GM13976 (cell line): ENCODE measurements at places on chromosomes 6 and 20.

DNA sequence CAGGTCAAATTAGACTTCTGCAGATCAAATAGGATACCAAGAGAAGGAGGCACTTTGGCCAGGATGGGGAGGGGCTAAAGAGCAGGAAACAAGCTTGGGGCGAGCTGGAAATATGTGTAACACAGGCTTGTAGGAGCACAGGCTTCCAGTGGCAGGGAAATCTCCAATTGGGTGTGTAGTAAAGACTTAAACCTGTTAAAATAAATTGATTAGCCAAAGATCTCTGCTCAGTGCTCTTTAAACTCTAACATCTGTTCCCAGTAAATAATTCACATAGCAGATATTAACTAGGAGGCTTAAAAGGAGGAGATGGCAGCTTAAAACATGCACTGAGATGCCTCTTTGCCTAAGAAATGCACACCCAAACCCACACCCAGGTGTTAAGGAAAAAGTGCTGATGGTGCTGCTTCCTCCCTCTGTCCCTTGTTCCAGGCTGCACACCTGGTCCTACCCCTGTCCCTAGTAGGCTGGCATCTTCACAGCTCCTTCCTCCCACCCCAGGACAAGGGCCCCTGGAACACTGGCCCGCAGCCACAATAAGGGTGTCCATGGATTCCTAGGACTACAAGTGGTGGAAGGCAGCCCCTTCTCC, 93.5 kb upstream of the MLN start:
- DNase-seq, result no peak

- DNase-seq, result peak; percentile 64
These were observed at the start of gene NKAPL for GRCh38 chr6:28258877-28259777. NKAPL (plus strand) TSS chr6:28259297; CDS start chr6:28259372, 75 bp downstream.

DNA sequence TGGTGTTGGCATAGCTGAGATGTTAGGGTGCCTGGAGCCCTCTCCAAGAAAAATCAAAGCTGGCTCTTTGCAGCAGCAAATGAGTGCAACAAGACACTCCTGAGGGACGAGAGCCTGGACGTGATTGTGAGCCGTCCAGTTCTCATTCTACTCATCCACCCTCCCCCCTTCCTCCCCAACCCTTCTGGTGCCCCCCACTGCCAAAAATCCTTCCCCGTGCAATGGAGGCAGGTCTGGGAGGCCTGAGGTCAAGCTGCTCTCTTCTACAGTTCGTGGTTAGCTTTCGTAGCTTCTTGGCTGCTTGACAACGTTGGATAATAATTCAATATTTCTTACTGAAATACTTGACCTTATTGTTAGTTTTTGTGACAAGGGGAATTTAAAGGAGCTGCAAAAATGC, 185.3 kb upstream of the SUPT3H start:
- DNase-seq, result no peak

DNA sequence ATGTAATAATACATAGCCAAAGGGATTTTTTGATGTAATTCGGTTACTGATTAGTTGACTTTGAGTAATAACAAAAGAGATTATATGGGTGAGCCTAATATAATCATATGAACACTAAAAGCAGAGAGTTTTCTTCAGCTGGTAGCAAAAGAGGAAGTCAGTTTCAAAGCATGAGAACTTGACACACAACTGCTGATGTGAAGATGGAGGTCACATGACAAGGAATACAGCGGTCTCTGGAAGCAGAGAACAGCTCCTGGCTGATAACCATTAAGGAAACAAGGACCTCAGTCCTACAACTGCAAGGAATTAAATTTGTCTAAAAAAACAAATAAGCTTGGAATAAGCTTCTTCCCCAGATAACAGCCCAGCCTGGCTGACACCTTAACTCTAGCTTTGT, 154.5 kb upstream of the PRND start:
- no peak for DNase-seq

GRCh38 chr6:4474810-4475209, 301.4 kb upstream of the CDYL start:
- no peak for DNase-seq

- no peak for DNase-seq
These were observed 406.2 kb upstream of the AGPAT4 start for GRCh38 chr6:161679980-161680538.

DNA sequence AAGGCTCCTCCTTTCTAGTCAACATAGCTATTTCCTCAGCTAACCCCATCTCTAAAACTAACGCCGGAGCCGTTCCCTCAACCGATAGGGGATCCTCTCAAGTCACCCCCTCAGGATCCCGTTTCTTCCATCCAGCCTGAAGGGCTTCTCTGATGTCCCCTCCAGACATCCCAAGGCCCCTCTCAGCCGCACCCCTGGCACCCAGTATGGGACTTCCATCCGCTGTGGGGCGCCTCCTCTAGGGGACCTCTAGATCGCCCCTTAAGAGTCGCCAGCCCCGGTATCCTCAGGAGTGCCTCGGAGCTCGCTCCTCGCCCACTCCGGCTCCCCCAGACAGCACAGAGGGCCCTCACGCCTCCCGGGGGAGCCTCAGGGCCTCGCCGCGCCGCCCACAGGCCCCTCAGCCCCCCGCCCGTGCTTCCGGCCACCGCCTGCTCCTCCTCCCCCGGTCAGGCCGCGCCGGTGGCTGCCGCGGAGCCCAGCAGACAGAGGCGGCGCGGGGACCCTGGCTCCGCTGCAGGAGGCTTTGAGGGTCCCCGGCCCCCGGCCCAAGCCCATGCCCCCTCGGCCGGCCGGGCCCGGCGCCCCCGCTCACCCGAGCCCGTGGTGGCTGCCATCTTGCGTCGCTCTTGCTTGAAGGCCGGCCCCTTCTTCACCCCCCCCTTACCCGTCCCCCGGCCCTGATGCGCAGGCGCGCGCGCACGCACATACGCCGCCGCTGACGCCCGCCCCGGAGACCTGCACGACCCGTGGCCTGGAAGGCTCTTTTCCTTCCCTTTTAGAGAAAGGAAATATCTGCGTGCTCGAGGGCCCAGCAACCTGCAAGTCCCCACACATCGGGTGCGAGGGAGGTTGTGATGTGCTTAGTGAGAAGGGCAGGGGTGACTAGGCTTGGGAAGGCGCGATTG, at the start of gene UBE2V1:
UBE2V1 (minus strand) TSS at position 639 of the 908 bp plus-strand sequence; CDS start at position 617, 22 bp downstream.
- DNase-seq, result peak; percentile 93

DNA sequence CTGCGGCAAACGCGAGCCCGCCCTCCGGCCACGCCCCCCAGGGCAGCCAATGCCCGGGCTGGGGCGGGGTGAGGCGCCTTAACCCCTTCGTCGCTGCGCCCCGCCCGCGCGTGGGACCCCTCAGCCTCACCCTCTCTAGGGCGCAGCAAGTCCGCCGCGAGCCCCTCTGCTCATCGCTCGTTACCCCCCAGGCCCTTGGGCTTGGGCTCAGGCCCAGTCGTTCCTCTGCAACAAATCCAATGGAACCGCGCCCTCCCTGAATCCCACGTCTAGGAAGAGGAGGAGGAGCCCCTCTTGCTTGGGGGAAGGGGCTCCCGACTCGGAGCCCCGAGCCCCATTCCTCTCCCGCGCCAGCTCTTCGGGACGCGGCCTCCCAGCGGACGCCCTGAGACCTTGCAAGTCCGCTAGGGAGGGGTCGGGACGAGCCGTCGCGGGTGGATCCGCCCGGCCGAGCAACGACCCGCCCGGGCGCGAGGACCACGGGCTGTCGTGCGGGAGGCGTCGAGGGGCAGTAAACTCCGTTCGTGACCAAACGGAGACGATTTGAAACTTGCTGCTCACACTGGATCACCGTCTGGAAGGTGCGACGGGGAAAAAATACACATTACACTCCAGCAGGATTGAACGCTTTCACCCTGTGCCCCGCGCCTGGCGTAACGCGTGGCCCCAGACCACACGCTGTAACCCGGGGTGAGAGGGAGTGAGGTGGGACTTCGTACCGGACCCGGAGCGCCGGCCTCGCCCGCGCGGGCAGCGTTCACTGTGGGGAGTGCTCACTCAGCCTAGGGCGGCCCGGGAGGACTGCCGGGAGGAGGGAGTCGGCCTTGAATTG, 477 bp upstream of the LZTS3 start:
- DNase-seq, result peak; percentile 98

DNA sequence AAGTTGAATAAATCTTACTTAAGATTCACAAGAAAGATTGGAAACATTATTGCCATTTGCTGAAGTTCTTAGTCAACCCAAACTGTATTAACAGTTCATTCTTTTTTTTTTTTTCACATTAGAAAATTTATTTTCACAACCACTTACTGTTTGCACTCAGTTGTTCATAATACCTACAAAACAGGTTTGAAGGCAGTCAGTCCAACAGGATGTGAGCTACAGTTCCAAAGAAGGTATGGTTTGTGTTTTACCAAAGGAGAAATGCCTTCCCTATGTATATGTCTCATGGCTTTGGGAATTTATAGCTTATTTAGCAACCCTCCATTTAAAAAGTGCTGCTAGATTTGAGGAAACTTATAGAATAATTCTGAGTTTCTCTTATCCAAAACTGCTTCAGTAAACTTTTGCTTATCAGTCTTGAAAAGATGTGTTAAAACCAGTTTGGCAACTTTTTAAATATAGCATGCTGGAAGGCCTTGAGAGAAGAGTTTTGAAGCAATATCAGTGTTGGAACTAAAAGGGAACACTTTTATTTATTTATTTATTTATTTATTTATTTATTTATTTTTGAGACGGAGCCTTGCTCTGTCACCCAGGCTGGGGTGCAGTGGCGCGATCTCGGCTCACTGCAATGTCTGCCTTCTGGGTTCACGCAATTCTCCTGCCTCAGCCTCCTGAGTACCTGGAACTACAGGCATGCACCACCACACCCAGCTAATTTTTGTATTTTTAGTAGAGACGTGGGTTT, 46.8 kb upstream of the RREB1 start:
- DNase-seq, result no peak

- no peak for DNase-seq
These were observed 7.4 kb downstream of the TNFAIP3 start for GRCh38 chr6:137874204-137875057.

- no peak for DNase-seq
These were observed 203.6 kb downstream of the GJA1 start for GRCh38 chr6:121639021-121639420.

- no peak for DNase-seq
These were observed 18.2 kb downstream of the WRNIP1 start for GRCh38 chr6:2783188-2783963.

GRCh38 chr20:48926821-48927220, 5.3 kb downstream of the ARFGEF2 start:
- DNase-seq, result no peak

DNA sequence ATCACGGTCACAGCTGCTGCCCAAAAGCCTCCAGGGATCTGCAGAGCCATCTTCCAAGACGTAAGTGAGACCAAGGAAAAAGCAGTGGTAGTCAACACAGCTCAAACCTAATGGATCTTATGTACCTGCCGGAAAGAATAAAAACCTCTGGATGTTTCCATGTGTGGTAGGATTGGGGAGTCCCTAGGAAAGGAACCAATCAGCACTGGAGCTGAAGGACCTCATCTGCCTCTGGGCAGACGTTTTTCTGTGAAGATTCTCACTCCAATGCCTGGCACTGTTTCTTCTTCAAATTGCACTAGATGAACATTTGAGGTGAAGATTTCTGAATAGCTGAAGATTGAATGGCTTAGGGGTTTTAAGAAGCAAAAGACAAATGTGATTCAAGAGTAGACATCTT, at the start of gene HLA-DQB2:
HLA-DQB2 (minus strand) TSS at position 112 of the 400 bp plus-strand sequence; CDS start at position 50, 62 bp downstream.
- DNase-seq, result no peak

DNA sequence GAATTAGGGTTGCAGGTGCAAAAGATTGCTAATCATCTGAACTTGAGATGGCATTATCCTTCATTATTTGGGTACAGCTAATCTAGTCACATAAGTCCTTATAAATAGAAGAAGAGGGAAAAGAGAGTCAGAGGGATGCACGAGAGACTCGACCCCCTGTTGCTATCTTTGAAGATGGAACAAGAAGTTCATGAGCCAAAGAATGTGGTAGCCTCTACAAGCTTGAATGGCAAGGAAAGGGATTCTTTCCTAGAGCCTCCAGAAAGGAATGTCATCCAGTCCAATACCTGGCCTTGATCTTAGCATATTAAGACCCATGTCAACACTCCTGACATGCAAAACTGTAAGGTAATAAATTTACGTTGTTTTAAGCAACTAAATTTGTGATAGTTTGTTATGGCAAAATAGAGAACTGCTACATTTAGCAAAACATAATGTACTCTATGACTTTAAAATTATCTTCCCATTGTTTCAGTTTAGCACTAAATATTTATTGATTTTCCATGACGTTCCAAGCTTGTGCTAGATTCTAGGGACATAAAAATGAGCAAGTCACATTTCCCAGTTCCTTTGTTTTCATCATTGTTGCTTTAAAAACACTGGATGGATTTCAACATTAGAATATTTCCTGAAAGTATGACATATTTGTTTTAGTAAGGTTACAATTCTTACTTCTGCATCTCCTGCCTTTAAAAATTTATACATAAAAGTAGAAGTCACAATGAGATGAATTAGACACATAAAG, 12.7 kb downstream of the MANEA start:
- DNase-seq, result no peak

GRCh38 chr20:652615-653109, 338 bp downstream of the SRXN1 start:
- no peak for DNase-seq

DNA sequence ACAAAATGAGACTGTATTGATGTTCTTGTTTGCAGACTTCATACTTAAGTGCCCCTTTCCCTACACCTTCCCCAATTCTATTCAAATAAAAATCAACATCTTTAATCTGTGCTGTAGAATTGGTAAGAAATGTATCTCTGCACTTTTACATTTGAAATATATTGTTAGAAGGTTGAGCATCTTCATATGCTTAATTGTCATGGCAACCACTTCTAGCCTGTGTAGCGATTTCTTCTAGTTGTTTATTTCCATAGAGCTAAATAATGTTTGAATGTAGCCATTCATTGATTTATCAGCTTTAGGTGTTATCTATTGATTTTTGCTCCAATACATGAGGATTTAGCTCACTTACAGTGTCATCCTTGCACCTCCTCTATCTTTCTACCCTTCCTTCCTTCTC, 37.7 kb upstream of the ZNFX1 start:
- no peak for DNase-seq

DNA sequence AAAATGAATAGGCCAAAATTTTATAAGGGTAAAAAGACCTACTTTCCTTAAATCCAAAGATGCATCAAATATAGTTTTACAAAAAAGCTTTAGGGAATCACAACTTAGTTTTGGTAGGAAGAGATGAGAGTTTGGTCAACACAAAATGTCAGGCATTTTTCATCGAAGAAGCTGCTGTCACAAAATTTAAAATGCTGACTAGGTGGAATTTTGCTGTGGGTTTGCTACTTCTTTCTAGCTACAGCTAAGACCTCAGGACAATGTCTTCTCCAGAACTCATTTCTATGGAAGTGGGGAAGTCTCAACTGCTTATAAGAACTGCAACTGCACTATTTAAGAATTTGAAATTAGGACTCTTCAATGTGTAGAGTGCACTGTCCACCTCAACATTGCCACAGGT, 351.1 kb downstream of the HAO1 start:
- no peak for DNase-seq
